ENCODE measurements at places on chromosomes 5 and 9. TPM values are rescaled to one million over a fixed set of nuclear protein-coding genes. Genes with fewer than 3 reads are reported as not detected.

WDR31 gene
- total RNA-seq, result 2.9 TPM

SPINK13 gene
- total RNA-seq, result not detected

ABO gene
- not detected for total RNA-seq

WNT8A gene
- not detected for total RNA-seq

MED10 gene
- total RNA-seq, result 59.1 TPM

ADGRD2 gene
- total RNA-seq, result not detected

DNA sequence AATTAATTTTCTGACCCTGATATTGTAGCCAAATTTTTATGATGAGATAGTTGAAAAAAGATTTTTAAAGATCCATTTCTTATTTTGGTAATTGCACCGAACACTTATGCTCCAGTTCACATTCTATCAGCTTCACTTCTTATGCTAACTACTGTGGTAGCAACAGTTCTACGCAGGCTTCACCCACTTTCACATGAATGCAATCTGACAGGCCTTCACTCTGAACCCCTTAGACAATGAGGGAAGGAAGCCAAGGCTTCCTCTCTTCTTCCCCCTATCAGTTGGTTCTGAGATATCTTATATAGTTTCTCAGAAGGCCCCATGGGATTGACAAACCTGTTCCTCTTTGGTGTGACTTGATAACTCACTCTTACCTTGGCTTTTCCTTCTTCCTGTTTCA lies 185.8 kb downstream of the CETN3 start:
- no peak for DNase-seq

GRCh38 chr9:4318326-4318725 lies 18.5 kb upstream of the GLIS3 start:
- DNase-seq, result no peak

- no peak for DNase-seq
Measured at GRCh38 chr9:20219437-20219836, 402.9 kb downstream of the MLLT3 start.

DNA sequence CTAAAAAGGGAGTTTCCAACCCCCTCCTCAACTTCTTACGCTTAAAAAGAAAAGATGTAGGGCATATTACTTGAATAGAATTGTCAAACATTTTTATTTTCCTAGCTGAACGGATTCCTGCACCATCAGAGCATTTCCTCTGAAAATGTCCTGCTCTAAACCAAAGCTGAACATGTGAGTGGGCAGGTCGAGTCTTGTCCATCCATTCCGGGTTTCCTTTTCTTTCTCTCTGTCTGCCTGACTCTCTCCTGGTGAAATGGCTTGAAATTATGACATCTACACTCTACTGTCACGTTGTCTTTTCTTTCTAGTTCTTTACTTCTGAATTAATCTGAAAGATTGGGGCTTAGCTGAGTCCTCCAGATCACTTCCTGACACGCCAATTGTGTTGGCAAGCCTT lies 39.2 kb upstream of the PTPN3 start:
- no peak for DNase-seq

- no peak for DNase-seq
Measured at GRCh38 chr5:137715456-137715855, 20.4 kb downstream of the KLHL3 start.

- DNase-seq, result no peak
Measured at GRCh38 chr9:99868845-99869244, 37.6 kb upstream of the STX17 start.

DNA sequence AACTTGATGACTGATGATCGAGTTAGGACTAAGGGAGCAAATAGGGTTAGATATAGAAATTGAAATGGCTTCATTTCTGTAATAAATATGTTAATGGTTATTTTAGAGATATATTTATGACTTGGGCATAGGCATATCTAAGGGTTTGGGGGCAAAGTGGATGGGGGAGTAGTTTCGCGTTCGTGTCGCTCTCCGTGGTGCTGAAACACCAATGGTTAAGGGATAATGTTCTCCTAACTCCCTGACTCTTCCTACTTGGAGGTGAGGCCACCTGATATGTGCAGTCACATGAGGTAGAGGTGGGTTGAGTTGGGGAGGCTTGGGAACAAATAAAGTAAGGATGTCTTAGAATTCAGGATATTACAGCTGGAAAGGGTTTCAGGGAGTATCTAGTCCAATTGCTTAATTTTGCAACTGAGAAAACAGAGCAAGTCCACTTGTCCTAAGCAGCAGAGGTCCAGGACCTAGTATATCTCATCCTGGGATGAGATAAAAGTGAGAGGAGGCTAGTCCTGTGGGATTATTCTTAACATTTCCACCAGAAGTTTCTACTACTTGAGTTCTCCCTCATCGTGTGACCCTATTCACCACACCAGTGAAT lies 44.0 kb upstream of the MAP1B start:
- peak; percentile 3 for DNase-seq

DNA sequence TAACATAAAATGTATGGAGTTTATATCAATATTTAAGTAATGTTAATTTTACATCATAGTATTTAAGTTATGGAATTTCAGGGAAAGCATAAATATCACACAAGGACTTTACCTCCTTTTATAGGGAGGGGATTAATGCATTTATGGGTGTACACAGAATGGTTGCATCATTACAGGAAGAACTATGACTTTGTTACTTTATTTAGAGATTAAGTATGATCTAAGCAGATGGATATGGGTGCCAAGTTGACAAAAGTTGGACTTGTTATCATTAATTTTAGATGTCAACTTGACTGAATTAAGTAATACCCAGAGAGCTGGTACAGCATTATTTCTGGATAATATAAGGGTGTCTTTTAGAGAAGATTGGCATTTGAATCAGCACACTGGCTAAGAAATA lies 160.5 kb upstream of the CDH10 start:
- no peak for DNase-seq

GRCh38 chr5:75617736-75618352 lies 6.6 kb downstream of the ANKDD1B start:
- DNase-seq, result no peak

DNA sequence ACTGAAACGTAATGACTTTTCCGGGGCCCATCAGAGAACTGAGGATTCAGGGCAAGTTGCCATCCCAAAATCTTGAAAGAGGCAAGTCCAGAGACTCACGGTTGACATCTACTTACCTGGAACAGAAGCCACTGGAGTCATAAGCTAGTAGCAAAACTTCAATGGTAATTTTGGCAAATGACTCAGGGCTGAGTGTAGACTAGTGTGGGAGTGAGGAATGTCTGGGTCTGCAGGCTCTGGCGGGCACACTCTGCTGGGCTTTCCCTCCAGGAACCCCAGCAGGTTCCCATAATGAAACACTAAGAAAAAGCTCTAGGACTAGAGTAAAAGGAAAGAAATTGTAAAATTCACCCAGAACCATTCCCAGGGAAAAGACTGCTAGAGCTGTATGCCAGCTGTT lies 122.9 kb upstream of the NFIL3 start:
- no peak for DNase-seq

GRCh38 chr5:39494107-39494510 lies 69.3 kb upstream of the DAB2 start:
- DNase-seq, result no peak
